ENCODE measurements at places on chromosomes 2 and 18.

- no peak for DNase-seq
Observed at GRCh38 chr2:218582076-218582475, 13.4 kb downstream of the CNOT9 start.

GRCh38 chr2:42353792-42354429 lies 7.1 kb downstream of the COX7A2L start:
- no peak for DNase-seq

DNA sequence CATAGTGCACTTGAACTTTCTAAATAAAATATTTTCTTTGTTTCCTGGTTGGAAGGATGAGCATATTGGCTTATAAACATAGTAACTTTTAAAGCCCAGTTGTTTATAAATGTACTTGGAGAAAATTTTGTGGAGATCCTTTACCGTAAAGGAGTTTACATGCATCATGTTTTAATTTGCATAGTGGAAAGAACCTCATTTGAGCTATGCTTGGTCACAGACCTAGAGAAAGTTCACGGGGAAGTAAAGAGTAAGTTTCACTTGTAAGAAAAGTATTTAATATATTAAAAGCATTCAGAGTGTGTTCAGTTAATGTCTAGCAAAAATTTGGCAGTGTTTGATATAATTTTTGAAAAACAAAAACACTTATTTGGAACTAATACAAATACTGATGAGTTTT lies 45.3 kb downstream of the PIKFYVE start:
- no peak for DNase-seq

GRCh38 chr2:71452565-71452964 lies 796 bp upstream of the DYSF start:
- no peak for DNase-seq

DNA sequence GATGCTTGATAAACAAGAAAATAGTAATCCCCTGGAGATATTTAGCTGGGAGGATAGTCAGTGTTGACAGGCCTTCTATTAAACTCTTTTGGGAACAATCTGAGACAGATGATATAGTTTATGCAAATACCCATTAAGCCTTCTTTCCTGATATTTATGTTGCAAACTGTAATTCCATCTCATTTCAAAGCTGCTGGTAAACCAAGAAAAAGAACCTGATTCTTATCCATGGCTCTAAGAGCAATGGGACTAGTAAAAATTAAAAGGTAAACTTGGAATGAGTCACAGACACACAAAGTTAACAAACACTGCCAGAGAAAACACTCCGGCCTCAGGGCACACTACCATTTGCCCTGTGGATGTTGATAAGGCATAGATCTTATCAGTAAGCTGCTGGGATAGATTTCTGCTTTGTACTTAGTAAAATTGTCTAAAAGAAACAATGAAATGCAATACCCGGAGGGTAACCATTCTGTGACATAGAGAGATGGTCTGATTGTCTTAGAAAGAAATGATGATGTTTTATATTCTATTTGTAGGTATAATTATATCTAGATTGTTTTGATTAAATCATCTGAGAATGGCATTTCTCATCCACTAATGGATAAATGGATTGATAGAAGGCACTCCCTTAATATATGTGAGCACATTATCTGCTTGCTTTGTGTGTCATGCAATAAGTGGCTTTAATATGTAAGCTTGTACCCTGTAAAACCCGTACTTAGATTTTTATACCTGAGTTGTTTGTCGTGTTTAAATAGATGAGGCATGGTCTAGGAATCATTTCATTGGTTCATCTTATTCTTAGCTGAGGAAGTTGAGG lies 13.2 kb downstream of the GALR1 start:
- DNase-seq, result no peak

DNA sequence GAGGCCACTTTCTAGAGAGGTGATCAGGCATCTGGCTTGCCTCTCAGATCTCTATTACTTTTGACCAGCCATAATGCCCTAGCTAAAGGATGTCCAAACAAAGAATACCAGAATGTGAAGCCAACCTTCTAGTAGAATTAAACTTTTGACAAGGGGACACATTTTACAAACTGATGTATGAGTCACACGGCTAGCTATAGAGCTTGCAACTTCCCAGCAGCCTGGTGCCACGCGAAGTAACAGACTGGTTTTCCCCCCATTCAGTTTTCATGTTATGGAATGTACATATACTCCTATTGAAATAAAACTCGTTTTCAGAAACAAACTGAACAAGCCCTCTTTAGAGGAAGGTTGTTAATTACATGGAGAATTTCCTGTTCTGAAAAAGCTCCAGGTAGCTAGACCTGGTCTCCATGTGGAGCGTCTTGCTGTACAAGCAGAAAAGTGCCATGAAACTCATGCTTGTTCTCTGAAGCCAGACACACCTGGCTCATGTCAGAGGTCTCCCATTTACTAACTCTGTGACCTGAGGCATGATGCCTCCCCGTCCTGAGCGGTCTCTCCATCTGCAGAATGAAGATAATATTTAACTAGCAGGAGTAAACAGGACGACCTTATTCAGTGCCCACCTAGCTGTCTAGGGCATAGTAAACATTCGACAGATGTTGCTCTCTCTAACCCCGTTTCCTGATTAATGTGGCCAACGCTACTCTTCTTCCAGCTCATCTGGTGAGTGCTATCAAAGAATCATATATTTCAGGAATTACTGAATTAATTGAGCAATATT lies 81.5 kb upstream of the MAP3K20 start:
- no peak for DNase-seq

DNA sequence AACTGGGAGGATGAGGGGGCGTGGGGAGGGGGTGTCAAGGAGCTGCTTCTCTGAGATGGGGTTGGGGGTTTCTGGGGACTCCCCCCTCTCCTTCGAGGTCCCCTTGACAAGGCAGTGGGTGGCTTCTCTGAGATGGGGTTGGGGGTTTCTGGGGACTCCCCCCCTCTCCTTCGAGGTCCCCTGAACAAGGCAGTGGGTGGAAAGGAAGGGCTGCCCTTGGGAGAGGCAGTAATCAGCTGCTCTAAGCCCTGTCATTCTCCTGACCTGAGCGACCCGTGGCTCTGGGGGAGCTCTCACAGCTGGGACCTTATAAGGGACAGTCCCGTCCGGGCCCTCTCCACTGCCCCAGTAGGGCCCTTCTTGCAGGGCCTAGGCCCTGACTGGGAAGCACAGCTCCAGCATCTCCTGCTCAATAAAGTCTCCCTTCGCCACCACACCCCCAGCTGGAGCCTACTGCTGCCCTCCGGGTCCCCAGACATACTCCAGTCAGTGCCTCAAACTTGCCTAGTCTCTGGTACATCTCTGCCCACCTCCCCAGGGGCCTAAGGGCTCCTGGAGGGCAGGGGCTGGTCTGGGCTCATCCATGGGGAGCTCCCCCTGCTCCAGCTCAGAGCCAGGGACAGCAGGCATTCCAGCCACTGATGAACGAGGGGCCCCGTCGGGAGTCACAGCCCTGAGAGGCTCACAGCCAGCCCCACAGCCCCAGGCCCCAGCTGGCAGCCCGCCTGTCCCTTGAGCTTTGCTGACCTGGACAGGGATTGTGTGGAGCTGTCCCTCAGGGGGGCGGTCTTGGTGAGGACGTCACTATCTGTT lies 2.8 kb downstream of the GAREM2 start:
- no peak for DNase-seq

GRCh38 chr2:67268797-67269196 lies 128.3 kb upstream of the ETAA1 start:
- DNase-seq, result no peak

GRCh38 chr2:157261199-157261782 lies 3.8 kb downstream of the GALNT5 start:
- DNase-seq, result no peak

- no peak for DNase-seq
Observed at GRCh38 chr2:210792000-210792399, 235.6 kb downstream of the CPS1 start.

DNA sequence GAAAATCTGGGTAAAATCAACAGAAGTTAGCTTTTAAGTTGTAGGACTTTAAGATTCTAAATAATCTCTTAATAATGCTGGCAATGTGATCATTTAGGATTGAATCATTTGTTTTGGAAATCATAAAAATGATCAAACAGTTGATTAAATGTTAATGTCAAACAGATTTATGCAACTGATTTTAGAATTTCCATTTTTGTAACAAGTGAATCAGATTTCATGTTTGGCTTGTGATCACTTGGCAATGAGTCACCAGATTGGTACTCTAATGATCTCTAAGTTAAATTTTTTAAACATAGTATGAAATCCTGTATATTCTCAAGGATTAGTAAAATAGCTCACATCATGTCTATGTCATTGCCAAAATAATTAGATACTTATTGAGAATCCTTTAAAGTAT lies 50.1 kb upstream of the UNC80 start:
- DNase-seq, result no peak

GRCh38 chr18:42107691-42108450 lies 152.8 kb downstream of the PIK3C3 start:
- DNase-seq, result no peak

- DNase-seq, result no peak
Observed at GRCh38 chr2:184041077-184041476, 557.3 kb upstream of the ZNF804A start.

- no peak for DNase-seq
Observed at GRCh38 chr2:4101936-4102335, 398.6 kb downstream of the DCDC2C start.
